NCI-H345 (cell line): ENCODE measurements at places on chromosomes 5 and 9.

DNA sequence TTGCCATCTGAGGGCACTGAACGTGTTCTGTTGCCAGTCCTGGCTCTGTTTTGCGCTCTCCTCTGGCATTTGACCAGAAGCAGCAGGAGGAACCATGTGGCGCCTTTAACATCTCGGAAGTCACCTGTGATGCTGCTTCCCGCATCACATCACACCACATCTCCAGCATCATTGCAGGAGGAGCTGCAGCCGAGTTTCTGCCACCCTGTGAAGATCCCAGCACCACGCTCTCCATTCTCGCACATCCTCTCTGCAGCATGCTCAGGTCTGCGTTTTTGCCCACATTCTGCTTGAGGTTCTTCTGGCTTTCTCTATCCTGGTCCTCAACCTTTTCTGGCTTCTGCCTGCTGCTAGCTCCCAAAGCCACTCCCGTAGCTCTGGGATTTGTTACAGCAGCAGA is 11.0 kb upstream of the IRX4 start:
- no peak for DNase-seq

GRCh38 chr5:10699987-10700386 is 61.0 kb downstream of the DAP start:
- DNase-seq: no peak

DNA sequence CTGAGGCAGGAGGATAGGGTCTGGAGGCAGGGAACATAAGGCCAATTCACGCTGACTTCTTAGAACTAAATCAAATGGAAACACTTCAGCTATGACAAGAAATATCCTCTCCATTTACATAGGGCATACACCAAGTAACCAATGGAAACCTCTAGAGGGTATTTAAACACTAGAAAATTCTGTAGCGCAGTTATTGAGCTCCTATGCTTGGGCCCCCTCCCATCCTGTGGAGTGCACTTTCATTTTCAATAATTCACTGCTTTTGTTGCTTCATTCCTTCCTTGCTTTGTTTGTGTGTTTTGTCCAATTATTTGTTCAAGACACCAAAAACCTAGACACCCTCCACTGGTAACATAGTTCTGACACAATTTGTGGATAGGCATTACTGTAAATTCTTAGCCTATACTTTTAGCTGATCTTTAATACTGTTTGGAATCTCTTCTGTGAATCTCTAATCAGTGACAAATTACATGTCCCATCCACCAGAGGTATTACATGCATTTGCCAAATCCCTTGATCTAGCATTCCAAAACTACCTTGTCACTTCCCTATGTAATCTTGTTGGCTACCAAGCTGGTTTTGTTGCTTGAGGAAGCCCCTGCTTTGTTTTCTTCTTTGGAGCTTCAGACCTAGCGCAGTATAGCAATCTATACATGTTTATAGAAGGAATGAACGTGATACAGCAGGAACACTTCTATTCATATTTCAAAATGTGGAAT is 61.6 kb downstream of the ST8SIA4 start:
- no peak for DNase-seq

GRCh38 chr5:65482296-65482735 is 596 bp upstream of the ADAMTS6 start:
- DNase-seq: peak; percentile 28

DNA sequence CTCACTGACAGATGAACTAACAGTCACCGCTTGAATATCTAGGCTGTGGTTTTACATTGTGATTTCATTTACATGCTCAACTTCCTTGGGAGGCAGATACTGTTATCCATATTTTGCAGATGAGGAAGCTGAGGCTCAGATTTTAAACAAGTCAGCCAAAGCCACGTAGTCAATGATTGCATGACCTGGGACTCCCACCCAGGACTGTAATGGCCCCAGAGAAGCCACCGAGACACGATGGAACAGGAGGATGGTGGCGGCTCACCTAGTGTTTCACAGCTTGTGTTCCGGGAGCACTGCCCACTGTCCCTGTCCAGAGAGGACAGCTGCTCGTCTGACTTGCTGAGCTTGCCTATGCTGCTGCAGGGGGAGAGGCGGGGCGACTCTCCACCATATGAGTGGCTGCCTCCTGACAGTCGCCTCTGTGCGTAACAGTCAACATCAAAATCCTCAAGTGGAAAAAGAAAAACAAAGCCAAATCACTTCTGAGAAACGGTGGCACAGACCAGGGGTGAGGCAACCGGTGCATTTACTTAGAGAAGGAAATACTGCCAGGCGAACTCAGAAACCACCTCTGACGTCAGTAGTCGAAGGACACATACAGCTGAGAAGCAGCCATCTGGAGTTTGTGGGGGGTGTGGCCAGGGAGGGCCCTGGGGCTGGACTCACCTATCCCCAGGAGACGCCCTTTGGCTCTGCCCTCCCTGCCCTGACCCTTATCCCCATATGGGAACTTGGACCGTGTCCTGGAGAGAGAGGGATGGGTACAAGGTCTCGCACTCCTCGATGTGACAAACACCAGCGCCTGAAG is 82.5 kb downstream of the PRRT1B start:
- no peak for DNase-seq

GRCh38 chr5:157558041-157558595 is 17.5 kb downstream of the ADAM19 start:
- peak; percentile 4 for DNase-seq

- DNase-seq: no peak
These were observed 139.6 kb downstream of the MAN2A1 start for GRCh38 chr5:109829331-109829730.

DNA sequence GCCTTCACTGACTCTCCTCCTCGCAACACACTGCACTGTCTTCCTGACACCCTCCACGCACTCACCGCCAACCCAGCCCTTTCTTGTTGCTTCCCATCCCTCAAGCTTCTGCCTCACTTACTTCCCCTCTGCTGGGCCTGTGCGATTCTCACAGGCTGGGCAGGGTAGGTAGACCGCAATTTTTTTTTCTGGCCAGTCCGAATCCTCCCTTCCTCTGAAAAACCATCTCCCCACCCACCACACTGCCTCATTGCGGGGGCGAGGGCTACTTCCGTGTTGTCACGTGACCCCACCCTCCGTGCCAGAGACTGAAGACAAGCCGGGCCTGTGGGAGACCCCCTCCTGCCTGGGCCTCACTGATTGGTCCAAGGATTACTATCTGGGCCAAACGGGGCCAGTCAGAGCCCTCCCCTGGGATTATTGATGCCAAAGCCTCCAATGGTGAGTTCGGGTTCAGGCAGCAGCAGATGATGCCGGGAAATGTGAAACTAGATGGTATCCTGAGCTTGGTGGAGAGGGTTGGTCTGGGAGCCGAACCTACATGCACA is 73.1 kb downstream of the STK10 start:
- no peak for DNase-seq

DNA sequence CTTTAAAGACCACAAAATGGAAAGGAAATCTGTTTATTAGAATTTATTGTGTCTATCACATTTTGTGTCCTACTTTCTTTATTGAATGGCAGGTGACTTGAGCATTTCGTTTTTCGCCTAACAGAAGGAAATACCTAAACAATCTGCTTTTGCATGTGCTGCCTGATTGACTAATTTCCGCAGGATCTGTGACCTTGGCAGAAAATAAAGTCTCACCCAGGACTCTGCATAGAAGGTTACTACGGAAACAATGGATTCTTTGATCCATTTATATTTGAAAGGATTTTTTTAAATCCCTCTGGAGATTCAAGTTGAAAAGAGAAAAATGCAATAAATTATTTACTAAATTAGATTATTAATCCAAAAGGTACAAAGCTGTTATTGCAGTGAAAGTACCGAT is 61.0 kb upstream of the CAST start:
- no peak for DNase-seq

DNA sequence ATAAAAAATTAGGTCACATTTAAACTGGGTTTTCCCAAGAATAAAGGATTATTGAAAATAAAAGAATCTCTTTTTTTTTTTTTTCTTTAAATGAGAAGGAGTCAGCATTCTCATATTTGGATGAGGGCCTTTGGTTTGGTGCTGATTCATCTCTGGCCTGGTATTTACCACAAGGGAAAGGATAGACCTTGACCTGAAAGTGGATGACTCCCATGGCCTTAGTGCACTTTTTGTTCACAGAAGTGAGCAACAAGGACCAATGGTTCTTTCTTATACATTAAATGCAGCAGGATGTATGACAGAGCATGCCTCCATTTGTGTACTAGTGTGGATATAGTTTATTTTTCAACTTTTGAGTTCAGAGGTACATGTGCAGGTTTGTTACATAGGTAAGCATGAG is 6.9 kb downstream of the YTHDC2 start:
- DNase-seq: no peak

DNA sequence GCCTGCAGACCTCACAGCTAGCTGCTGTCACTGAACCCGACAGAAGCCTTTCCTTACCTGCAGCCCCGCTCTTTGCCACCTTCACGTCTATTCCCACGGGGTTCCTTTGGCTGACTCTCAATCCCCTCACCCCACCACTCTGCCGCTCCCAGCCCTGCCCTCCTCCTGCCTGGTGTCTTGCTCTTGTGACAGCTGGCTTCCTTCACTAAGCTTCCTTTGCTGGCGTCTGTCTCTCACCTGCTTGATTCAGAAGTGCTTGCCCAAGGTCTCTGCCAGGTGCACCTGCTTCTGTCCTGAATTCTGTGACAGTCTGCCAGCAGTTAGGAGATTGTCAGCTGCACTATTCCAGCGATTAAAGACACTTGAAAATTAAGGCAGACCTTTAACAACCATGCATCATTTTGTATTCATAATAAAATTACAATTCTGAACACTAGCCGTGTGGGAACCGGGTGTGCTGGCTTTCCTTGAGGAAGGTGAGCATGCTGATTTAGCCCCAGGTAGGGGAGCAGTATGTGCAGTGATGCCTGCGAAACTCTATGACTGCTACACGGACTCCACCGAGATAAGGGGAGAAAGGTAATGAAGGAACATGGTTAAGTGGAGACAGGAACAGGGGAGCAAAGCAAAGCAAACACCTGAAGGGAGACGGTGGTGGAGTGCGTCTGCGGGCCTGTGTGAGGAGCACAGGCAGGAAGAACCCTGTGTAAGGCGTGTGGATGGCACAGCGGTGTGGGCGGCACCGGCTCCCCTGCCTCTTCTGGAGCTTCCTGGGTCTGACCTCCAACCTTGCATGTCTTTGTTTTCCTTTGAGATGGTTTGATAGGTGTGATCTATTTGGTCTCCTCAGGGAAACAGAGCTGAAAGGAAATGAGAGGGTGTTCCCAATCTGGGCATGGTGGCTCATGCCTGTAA is 80.1 kb upstream of the CACNA1B start:
- DNase-seq: peak; percentile 70

GRCh38 chr9:17723656-17724055 is 144.8 kb downstream of the SH3GL2 start:
- DNase-seq: no peak

DNA sequence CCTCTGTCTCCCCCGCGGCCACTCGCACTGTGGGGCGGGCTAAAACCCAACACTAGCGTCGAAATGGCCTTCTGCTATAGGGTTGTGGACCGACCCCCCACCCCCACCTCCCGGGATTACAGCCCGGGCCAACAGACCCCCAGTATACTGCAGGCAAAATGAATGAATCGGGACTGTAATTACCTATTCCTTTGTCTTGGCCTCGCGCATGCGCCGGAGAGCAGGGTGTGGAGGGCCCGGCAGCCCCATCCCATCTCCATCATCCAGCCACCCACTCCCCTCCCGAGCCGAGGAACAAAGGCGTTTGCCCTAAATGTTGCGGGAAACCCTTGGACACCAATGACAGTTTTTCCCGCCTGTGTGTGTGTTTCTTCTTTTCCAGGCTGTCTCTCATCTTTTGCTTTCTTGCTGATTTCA is 1.6 kb downstream of the BASP1 start:
- DNase-seq: peak; percentile 80
